Subcutaneous preadipocyte (primary cell): ENCODE measurements at places on chromosomes 2 and 18. TPM values are rescaled to one million over a fixed set of nuclear protein-coding genes. Genes with fewer than 3 reads are reported as not detected.

Gene TUBA3E
- total RNA-seq, result not detected in 2 replicates

Gene ZNF385B
- under 0.01 and 0.37 TPM in 2 replicates for total RNA-seq

Gene VWC2L
- not detected in 2 replicates for total RNA-seq

Gene AQP12B
- total RNA-seq, result not detected in 2 replicates

Gene BBS5
- total RNA-seq, result 5.1 and 5.3 TPM in 2 replicates

Gene LHCGR
- total RNA-seq, result not detected in 2 replicates

Gene USP40
- 22.0 and 28.2 TPM in 2 replicates for total RNA-seq

Gene NOSTRIN
- under 0.01 and 0.20 TPM in 2 replicates for total RNA-seq

Gene DSG2
- 0.39 and 3.7 TPM in 2 replicates for total RNA-seq

Gene IL1RL2
- 2.0 and 2.2 TPM in 2 replicates for total RNA-seq

Gene ALPP
- not detected in 2 replicates for total RNA-seq

Gene PROM2
- 0.20 and 0.37 TPM in 2 replicates for total RNA-seq

Gene GPAT2
- total RNA-seq, result 12.5 and 21.7 TPM in 2 replicates

Gene NOL4
- total RNA-seq, result not detected in 2 replicates

Gene HOXD13
- total RNA-seq, result 1.6 TPM in 1 of 2 replicates, not detected in the other

Gene GNLY
- not detected in 2 replicates for total RNA-seq

Gene C18orf32
- total RNA-seq, result 5.7 and 7.0 TPM in 2 replicates
